Fibroblast of pulmonary artery (primary cell): ENCODE measurements at places on chromosomes 6 and 20.
A peak's percentile ranks its signal among the peaks of the same experiment; 100 is the strongest.

GRCh38 chr6:156652231-156652750 lies 124.9 kb upstream of the ARID1B start:
- DNase-seq = no peak

GRCh38 chr6:26531897-26532296 lies 6.3 kb upstream of the HMGN4 start:
- DNase-seq = no peak

GRCh38 chr6:112062966-112063365 lies 9.1 kb downstream of the CCN6 start:
- DNase-seq = no peak

- peak; percentile 31 for DNase-seq
Measured at GRCh38 chr20:18272451-18272850, 15.9 kb upstream of the ZNF133 start.

DNA sequence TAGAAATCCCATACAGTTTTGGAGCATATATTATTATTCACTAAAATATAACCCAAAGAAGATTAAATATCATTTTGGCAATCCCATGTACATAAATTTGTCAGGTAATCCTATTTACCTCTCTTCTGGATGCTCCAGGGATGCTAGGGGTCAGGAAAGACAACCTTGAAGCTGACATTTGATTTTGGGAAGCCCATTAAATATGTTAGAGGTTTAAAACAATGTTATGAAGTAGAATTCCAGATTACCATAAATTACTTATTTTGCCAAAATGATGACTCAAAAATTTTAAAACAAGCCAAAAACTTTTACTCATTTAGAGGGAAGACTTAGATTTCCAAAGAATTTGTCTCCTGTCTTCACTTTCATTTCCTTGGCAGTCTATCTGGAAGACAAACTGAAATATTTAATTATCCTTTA lies 9.2 kb upstream of the IL22RA2 start:
- DNase-seq = no peak

DNA sequence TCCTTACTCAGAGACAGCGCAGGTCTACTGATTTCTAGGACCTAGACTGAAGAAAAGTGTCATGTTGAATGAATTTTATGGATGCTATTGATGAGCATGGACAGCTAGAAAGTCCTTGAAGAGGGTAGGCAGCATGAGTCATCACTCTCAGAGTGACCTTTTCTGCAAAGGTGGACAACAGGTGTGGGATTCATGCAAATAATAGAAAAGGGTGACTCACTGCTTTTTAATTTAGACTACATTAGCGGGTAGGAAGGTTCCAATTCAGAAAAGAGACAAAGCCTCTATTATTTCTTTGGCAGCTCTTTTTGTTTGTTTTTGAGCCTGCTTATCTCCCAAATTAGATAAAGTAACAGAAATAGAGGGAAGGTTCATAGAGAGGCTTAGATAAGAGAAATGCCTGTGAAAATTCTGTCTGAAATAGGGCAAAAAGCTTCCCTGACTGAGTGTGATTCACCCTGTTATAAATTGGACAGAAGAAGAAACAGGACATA lies 191.4 kb downstream of the TENT5A start:
- DNase-seq = no peak

DNA sequence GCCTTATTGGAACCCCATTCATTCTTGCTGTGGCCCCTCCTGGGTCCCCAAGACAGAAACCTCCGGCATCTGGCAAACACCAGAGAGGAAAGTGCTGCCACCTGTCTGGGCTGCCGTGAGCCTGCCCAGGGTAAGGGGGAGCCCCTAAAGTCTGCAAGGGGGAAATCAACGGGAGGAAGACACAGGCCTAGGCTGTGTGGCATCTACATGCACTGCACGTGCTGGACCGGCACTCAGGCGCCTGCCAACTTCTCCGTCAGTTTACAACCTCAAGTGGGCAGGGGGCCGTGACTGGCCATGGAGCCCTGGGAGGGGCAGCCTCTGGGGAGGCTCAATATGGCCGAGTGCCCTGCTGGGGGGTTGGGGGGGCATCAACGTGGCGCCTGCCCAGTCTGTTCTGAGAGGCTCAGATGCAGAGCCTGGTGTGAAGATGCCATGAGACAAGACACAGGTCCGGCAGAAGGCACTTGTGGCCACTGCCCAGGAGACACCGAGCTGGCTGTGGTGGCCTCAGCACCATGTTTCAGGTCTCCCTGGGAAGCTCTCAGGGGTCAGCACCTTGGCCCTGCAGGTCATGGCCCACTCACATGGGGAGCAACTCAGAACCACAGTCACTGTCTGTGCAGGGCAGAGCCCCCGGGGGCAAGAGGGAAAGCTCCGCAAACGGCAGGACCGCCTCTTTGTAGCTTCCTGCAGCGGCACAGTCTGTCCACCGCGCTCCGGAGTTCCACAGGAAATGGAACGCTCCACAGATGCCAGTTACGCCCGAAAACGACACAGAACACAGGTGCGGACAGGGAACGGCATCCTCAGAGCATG lies 8.4 kb downstream of the UCKL1 start:
- DNase-seq = no peak

- peak; percentile 99 for DNase-seq
Measured at GRCh38 chr20:4041748-4042411, 26.5 kb upstream of the RNF24 start.

DNA sequence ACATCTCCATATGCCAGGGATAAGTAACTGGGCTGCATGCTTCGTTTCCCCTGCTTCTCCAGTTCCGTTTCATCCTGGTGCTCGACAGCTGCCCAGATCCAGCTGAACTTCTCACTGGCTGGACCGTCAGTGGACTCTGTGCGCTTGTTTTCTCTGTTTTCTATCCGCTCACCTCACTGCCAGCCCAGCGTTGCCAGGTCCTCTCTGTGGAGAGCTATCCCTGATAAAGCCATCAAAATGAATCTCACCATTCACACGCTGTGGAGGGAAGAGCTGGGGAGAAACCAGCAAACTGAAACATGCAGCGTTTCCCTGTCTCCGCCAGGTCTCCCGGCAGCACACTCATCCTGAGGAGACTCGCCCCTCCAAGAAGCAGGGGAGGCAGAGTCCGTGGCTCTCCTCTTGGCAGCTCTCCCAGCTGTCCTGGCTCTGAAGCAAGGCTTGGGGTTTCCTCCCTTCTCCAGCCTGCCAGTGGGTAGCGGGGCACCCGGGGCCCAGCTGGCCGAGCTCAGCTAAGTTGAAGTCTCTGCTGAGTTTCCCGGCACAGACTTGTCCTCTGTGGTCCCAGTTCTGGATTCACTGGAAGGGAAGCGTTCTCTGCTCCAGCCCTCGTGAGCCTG lies 160.9 kb downstream of the DTNBP1 start:
- peak; percentile 93 for DNase-seq

GRCh38 chr6:42103216-42103615 lies 39.2 kb downstream of the C6orf132 start:
- DNase-seq = no peak

DNA sequence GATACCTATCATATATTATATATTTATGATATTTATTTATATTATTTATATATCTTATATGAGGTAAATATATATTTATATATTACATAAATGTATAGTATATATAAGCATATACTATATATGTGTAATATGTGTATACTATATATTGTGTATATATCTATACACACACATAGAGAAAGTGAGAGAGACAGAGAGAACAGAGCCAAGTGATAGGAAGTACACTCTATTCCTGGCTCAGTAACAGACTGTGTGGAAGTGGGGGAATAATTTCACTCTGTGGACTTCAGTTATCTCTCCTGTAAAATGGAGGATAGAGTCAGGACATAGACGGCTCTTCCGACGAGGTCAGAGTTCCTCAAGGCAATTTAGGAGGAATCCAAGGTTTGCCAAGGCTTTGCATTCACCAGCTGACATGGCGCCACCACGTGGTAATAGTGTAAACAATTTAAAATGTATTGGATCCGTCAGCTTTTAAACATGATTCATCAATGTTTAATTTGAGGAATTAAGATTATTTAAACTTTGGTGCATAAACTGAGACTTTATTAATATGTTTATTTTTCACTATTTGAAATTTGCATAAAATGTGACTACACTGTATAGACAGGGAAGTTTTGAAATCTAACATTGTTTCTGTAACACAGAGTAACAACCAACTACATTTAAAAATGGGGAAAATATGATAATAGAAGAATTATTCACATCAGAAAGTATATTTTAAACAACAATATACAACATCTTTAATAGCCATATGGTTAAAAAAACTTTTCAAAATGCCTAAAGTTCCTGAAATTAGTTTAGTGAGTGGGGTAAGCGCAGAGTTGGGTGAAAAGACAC lies 75.4 kb upstream of the TMEM244 start:
- peak; percentile 77 for DNase-seq

DNA sequence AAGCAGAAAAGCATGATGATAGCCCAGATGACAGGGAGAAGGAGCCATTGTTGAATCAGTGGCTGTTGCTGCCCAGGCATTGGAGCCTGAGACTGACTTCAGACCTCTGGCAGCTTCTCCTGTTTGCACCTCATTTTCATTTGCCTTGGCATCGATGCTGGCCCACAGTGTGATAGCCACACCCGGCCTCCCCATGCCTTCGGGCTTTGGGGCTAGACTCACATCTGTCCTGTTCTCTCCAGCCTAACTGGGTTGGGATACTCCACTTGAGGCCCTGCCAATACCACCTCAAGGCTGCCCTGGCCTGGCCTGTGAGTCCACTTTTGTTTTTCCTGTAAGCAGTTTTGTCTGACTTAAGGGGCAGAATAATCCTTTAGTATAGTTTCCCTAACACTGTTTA lies 140.4 kb downstream of the UST start:
- DNase-seq = no peak

DNA sequence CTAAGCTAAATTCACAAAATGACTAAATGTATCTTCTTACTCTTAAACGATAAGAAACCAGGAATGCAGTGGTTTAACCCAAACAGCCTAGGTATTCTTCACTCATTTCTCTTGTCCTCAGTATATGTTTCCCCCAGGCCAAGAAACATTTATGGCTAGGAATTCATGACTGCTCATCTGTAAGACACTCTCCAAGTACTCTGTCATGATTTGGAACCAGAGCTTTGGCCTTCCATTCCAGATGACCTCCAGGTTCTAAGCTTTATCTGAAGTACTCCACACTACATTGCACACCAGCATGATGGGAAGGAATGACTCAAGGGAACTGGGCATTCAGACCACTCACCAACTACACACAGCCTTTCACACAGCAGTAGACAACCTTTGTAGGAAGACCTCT lies 29.3 kb downstream of the NT5E start:
- no peak for DNase-seq

DNA sequence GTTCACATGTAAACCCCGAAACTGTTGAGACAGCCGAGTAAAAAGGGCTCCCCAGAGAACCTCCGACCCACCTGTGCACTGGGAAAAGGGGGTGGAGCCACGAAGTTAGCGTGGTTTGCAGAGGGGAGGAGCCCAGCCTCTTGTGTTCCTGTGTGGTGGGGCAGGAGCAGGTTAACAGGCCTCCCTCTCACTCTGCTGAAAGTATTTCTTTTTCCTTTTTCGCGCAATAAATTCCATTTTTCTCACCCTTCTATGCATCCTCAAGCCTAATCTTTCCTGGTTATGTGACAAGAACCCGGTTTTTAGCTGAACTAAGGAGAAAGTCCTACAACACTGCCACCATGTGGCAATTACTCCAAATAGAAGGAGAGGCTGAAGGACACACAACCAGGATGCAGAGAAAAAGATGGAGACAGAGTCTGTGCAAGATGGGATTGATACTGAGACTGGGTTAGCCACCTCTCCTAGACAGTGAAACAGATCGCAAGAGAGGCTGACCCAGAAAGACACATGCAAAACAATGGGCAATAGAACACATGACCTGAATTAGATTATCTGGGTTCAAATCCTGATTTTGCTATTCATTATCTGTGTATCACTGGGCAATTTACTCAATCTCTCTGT lies 168.7 kb upstream of the PRSS16 start:
- DNase-seq = peak; percentile 81

- peak; percentile 45 for DNase-seq
Measured at GRCh38 chr20:19929481-19930145, 87.5 kb upstream of the NAA20 start.

DNA sequence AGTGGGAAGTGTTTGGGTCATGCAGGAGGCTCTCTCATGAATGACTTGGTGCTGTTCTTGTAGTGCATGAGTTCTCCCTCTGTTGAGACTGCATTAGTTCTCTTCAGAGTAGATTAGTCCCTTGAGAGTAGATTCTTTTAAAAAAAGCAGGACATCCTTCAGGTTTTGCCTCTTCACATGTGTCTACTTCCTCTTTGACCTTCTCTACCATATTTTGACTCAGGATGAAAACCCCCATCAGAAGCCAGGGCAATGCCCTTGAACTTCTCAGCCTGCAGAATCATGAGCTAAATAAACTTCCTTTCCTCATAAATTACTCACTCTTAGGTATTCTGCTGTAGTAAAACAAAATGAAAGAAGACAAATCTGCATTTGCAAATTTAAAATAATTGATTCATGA lies 170.3 kb downstream of the CD109 start:
- no peak for DNase-seq

- peak; percentile 28 for DNase-seq
Measured at GRCh38 chr6:93799226-93799625, 379.9 kb upstream of the EPHA7 start.
